ENCODE measurements at places on chromosomes 12 and 14. TPM values are rescaled to one million over a fixed set of nuclear protein-coding genes. Genes with fewer than 3 reads are reported as not detected.

RTN1 gene
- 0.90 TPM for total RNA-seq

ZNF140 gene
- 9.6 TPM for total RNA-seq

CHGA gene
- not detected for total RNA-seq

MYF5 gene
- total RNA-seq = not detected

DCN gene
- total RNA-seq = 975 TPM

KICS2 gene
- 6.1 TPM for total RNA-seq

DNA sequence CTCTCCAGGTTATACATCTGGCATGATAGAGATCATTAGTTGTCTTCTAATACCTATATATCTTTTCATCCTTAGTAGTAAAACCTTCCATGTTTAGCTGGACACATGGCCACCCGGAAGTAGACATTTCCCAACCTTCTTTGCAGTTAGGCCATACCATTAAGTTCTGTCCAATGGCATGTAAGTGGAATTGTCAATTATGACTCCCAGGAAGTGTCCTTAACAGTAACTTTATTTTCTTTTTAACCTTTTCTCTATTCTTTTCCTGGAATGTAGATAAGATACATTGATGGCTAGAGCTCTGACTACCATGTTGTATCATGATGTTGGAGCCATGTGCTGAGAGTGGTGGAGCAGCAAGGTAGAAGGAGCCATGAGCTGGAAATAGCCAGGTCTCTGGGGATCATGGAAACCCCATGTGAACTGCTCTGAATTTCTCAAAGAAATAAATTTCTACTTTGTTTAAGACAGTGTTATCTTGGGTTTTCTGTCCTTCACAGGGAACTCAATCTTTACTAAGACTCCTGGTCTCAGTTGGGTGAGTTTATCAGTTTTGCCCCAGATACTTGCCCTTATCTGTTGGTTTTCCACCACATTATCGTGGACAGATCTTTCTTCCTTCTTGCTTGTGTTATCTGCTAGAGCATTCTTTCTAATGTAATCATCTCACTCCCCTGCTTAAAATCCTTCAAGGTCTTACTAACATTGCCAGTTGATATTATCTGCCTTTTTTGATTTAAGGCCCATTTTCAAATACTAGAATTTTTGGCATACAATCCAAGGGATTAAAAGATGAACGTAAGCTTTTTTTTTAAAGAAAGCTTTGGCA is 5.1 kb upstream of the LTA4H start:
- no peak overlapping the region for H3K27ac ChIP-seq
- H3K4me1 ChIP-seq = no peaks in the 10 kb centered on the region
- no peak overlapping the region for H3K4me3 ChIP-seq
- DNase-seq = no peak
- no peaks in the 10 kb centered on the region for H3K36me3 ChIP-seq

- no peak overlapping the region for H3K27ac ChIP-seq
- no peak overlapping the region for H3K4me3 ChIP-seq
- DNase-seq = no peak
- no peaks in the 10 kb centered on the region for H3K36me3 ChIP-seq
- H3K27me3 ChIP-seq = no peaks in the 10 kb centered on the region
- peaks cover 12% of the 10 kb centered on the region for H3K4me1 ChIP-seq
Measured at GRCh38 chr14:74636424-74637177, 24.6 kb upstream of the LTBP2 start.

DNA sequence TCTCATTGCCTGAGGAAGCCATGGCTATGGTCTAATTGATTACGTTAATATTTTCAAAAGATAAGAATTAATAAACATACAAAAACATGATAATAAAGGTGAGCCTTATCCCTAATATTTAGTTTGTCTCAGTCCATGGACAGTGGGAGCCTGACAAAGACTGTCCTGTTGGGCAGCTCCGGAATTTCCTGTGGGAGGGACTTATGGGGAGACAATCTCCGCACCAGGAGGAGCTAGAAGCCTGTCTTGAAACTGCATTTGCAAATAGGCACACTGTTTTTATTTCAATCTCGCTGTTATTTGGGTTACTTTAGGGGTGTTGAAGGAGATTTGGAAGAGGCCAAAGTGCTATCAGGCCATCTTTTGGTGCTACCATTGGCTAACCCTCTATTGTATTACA is 50.8 kb upstream of the ZDHHC17 start:
- no peaks in the 10 kb centered on the region for H3K36me3 ChIP-seq
- H3K27me3 ChIP-seq = no peaks in the 10 kb centered on the region
- H3K4me3 ChIP-seq = no peak overlapping the region
- DNase-seq = no peak

GRCh38 chr14:93104961-93105360 is 10.8 kb downstream of the ITPK1 start:
- DNase-seq = no peak
- H3K4me3 ChIP-seq = no peak overlapping the region
- peaks cover 59% of the 10 kb centered on the region for H3K4me1 ChIP-seq
- H3K36me3 ChIP-seq = no peaks in the 10 kb centered on the region
- H3K27me3 ChIP-seq = no peaks in the 10 kb centered on the region

DNA sequence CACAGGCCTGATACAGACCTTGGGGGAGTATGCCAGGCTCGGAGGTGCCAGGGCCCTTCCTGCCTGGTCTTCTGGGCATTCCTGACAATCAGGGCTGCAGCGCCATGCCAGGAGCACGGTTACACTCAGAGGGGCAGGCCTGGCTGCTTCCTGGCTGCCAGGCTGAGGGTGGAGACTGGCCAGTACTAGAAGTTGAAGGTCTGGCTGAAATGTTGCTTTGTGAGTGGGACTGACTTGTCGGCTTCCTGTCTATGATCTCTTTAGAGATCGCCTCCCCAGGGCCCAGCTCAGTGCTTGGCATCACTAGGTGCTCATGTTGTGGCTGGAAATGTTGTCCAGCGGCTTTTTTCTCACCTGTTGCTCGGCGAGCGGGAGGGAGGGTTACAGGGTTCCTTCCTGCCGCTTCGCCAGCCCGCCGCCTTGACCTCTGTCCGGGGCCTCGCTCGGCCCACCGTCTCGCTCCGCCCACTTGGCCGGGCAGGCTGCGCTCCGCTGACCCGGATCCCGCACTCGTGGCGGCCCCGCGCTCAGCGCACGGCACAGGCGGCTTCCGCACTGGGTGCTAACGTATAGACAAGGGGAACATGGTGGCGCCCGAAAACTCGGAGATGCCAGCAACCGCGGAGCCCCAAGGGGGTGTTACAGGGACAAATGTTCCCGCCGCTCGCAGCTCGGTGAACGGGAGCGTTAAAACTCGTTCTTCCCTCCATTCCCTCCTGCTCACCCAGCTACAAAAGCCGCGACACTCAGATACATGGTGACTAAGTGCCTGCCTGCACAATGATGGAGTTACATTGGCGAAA is 32.6 kb downstream of the PAPLN start:
- no peaks in the 10 kb centered on the region for H3K27me3 ChIP-seq
- H3K36me3 ChIP-seq = no peaks in the 10 kb centered on the region
- DNase-seq = peak; percentile 31
- peaks cover 7% of the 10 kb centered on the region for H3K4me1 ChIP-seq
- H3K4me3 ChIP-seq = peak overlapping the region; percentile 43

DNA sequence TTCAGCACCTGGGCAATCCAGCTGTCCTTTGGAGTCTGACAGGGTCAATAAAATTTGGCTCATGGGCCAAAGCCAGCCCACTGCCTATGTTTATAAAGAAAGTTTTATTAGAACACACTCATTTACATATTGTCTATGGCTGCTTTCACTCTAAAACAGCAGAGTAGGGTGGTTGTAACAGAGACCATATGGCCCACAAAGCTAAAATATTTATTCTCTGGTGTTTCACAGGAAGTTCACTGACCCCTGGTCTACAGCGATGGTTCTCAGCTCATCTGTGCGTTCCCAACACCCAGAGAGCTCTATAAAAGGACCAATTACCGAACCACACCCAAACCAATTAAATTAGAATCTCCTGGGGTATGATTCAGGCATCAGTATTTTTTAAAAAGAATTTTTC is 37.7 kb upstream of the RTRAF start:
- H3K36me3 ChIP-seq = no peaks in the 10 kb centered on the region
- H3K27ac ChIP-seq = no peak overlapping the region
- DNase-seq = no peak
- H3K4me3 ChIP-seq = no peak overlapping the region
- no peaks in the 10 kb centered on the region for H3K27me3 ChIP-seq
- no peaks in the 10 kb centered on the region for H3K4me1 ChIP-seq

GRCh38 chr12:11600199-11600598 is 49.3 kb upstream of the ETV6 start:
- H3K4me1 ChIP-seq = no peaks in the 10 kb centered on the region
- H3K36me3 ChIP-seq = no peaks in the 10 kb centered on the region
- DNase-seq = no peak
- H3K27ac ChIP-seq = no peak overlapping the region
- no peak overlapping the region for H3K4me3 ChIP-seq
- no peaks in the 10 kb centered on the region for H3K27me3 ChIP-seq

DNA sequence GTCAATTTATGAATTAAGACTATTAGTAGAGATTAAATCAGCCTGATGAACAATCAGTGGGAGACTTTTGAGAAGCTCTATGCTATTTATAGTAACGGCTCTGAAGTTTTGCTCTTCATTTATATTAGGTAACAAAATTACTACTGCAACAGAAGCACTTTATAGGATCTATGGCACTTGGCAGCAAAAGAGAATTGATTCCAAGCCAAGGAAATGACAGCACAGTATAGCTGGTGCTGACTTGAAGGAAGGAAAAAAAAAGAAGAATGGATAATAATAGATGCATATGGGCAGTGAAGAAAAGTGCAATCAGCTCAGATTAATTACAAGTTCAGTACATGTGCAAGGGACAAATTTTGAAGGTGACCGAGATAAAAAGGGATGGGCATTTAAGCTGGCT is 228.2 kb upstream of the PPFIA2 start:
- no peak overlapping the region for H3K27ac ChIP-seq
- H3K4me1 ChIP-seq = no peaks in the 10 kb centered on the region
- DNase-seq = no peak
- no peaks in the 10 kb centered on the region for H3K36me3 ChIP-seq
- no peak overlapping the region for H3K4me3 ChIP-seq
- no peaks in the 10 kb centered on the region for H3K27me3 ChIP-seq

- H3K36me3 ChIP-seq = no peaks in the 10 kb centered on the region
- H3K27me3 ChIP-seq = peaks cover 9% of the 10 kb centered on the region
- peak overlapping the region; percentile 91 for H3K4me3 ChIP-seq
Measured at GRCh38 chr14:22837750-22838538, 1.6 kb downstream of the MMP14 start.

GRCh38 chr14:79971330-79971729 is 240.0 kb downstream of the DIO2 start:
- no peaks in the 10 kb centered on the region for H3K4me1 ChIP-seq
- H3K27me3 ChIP-seq = no peaks in the 10 kb centered on the region
- H3K27ac ChIP-seq = no peak overlapping the region
- no peak for DNase-seq
- no peak overlapping the region for H3K4me3 ChIP-seq

DNA sequence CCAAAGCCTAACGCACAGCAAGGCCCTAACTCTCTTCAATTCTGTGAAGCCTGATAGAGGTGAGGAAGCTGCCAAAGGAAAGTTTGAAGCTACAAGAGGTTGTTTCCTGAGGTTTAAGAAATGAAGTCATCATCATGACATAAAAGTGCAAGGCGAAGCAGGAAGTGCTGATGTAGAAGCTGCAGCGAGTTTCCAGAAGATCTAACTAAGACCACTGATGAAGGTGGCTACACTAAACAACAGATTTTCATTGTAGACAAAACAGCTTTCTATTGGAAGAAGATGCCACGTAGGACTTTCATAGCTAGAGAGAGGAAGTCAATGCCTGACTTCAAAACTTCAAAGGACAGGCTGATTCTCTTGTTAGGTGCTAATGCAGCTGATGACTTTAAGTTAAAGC is 385.6 kb upstream of the OR4E1 start:
- no peaks in the 10 kb centered on the region for H3K36me3 ChIP-seq
- DNase-seq = no peak
- no peaks in the 10 kb centered on the region for H3K27me3 ChIP-seq

DNA sequence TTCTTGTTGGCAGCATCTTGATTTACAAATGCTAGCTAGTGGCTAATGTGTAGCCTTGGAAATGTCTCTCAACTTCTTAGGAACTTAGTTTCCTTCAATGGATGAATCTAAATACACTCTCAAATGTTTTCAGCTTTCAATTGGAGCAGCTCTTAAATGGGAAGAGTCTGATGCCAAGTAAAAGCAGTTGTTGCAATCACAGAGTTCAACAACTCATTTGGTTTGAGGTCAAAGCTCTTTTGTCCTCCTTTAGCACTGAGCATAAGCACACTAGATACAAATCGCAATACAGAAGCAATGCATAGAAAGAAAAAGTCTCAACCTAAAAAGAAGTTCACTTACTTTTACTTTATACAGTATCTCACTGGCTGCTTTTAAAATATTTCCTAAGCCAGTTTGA is 986.1 kb upstream of the FLRT2 start:
- H3K36me3 ChIP-seq = no peaks in the 10 kb centered on the region
- no peak for DNase-seq
- H3K4me3 ChIP-seq = no peak overlapping the region

DNA sequence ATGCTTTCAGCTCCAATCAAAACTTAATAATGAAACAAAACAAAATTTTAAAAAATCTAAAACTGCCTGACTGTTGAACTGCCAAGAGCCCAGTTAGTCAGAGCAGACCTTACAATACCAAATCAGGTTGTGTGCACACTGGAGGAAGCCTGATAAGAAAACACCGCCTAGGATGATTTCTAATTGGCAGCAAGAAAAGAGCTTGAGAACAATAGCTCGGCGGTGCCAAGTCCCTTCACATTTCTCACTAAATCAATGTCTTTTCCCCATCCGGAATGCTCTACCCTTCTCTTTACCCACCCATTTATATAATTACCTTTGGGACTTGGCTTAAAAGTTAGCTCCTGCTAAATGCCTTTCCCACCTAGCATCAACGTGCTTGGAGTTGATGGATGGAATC is 256.7 kb downstream of the C12orf75 start:
- no peak overlapping the region for H3K4me3 ChIP-seq
- no peaks in the 10 kb centered on the region for H3K4me1 ChIP-seq

DNA sequence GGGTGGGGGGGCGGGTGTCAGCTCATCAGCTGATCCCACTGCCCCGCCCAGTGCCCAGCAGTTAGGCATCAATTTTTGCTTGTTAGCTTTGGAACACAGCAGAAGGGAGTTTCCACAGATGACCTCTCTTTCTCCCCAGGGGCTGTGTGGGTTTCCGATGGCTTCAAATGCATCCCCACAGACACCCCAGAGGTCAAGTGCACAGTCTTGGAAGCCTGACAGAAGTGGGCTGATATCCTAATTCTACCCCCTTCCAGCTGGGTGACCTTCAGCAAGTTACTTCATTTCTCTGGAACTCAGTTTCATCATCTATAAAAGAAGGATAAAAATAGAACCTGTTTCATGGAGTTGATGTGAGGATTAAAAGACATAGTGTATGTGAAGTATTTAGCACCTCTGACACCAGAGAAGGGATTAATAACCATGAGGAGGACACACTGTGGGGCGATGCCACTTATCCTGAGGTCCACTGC is 22.0 kb downstream of the TTC9 start:
- no peaks in the 10 kb centered on the region for H3K36me3 ChIP-seq
- peak overlapping the region; percentile 22 for H3K27ac ChIP-seq
- no peak overlapping the region for H3K4me3 ChIP-seq
- peaks cover 10% of the 10 kb centered on the region for H3K4me1 ChIP-seq
- no peaks in the 10 kb centered on the region for H3K27me3 ChIP-seq

All from heart right ventricle (tissue), 16 donors.